Activated T-helper 2 cell treated with anti-CD3 and anti-CD28 coated beads, Interferon-gamma antibody, Interleukin-2, Interleukin-4, amounts not matched to agents 10 μg/mL and 5 μg/mL and 100 μg/mL, durations not matched to agents 14 hours and 24 hours and 36 hours (primary cell): ENCODE measurements at places on chromosomes 6 and 20. TPM values are rescaled to one million over a fixed set of nuclear protein-coding genes. Genes with fewer than 3 reads are reported as not detected.
A peak's percentile ranks its signal among the peaks of the same experiment; 100 is the strongest.

DNA sequence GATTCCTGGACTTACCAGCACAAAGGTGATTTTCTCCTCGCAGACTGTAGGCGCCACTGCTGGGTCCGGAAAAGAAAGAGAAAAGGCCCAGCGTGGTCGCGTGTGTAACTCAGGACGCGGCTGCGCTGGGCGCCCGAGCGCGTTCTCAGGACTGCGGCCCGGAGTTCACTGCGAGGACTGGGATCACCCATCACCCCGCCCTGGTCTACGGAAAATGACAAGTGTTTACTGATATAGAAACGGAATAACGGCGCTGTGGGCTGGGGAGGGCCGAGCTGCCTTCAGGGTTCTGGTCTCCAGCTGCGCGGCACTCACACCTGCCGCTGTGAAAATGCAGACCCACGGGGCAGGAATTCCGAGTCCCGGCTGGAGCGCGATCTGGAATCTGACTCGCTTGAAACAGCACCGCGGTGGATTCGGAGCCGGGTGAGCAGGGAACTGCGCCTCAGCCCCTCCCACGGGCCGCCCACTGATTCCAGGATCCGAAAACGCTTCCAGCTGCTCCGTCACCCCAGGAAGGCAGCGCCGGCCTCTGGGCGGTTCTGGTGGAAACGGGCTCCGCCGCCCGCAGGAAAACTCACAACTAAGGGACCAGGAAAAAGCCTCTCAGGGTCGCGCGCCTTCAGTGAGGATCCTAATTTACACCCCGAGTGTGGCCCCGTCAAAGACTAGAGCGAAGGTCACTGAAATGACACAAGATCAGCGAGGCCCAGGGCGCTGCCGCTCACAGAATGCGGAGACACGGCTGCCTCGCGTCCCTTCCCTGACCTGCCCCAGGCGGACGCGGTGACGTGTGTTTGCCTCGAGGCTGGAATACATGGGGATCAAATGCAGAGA, 34.5 kb downstream of the HLA-A start:
- DNase-seq = peak; percentile 56
- H3K27ac ChIP-seq = no peak overlapping the region
- H3K36me3 ChIP-seq = peaks cover 2% of the 10 kb centered on the region
- H3K4me1 ChIP-seq = peaks cover 30% of the 10 kb centered on the region

DNA sequence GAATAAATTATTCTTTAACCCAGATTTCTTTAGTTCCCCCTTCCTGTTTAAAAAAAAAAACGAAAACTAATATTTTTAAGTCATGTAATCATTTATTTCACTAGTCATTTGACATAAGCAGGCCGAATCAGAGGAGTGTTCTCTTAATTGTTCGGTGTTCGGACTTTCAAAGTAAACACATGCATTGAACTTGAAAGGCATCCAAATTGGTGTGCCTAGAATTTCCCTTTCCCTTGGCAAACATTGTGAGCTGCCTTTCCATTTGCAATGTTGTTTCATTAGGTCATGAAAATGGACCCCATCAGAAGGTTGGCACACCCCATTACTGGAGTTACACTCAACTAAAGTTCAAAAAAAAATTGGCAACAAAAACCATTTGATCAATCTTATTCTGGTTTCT, 283.0 kb upstream of the MARCKS start:
- H3K27ac ChIP-seq = no peak overlapping the region
- no peak overlapping the region for H3K4me3 ChIP-seq
- H3K27me3 ChIP-seq = no peaks in the 10 kb centered on the region
- H3K36me3 ChIP-seq = no peaks in the 10 kb centered on the region
- no peak for DNase-seq
- no peaks in the 10 kb centered on the region for H3K4me1 ChIP-seq

- H3K27me3 ChIP-seq = no peaks in the 10 kb centered on the region
- H3K4me1 ChIP-seq = peaks cover 24% of the 10 kb centered on the region
- no peak for DNase-seq
These were observed 26.4 kb upstream of the MCM3 start for GRCh38 chr6:52310932-52311331.

DNA sequence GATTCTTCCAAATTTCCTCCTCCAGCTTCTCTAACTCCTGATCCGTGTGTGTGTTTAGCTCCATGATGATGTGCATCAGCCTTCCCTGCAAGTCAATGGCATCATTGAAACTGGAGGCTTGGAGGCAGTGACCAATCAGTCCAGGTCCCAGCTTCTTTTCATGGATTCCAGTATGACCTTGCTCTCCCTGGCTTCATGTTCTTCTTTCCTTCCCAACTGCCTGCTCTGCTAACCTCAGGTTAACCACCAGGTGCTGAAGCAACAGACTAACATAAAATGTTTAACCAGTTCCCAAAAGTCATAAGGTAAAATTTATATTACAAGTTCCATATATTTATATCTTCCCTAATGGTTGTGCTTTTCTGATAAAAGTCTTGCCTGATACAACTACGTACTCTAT, 512.8 kb upstream of the EPHA7 start:
- no peaks in the 10 kb centered on the region for H3K27me3 ChIP-seq
- no peak for DNase-seq
- no peaks in the 10 kb centered on the region for H3K4me1 ChIP-seq
- no peak overlapping the region for H3K4me3 ChIP-seq
- no peaks in the 10 kb centered on the region for H3K36me3 ChIP-seq

GRCh38 chr6:45892696-45893245, 122.9 kb downstream of the CLIC5 start:
- no peak overlapping the region for H3K27ac ChIP-seq
- H3K36me3 ChIP-seq = no peaks in the 10 kb centered on the region
- H3K4me3 ChIP-seq = no peak overlapping the region

DNA sequence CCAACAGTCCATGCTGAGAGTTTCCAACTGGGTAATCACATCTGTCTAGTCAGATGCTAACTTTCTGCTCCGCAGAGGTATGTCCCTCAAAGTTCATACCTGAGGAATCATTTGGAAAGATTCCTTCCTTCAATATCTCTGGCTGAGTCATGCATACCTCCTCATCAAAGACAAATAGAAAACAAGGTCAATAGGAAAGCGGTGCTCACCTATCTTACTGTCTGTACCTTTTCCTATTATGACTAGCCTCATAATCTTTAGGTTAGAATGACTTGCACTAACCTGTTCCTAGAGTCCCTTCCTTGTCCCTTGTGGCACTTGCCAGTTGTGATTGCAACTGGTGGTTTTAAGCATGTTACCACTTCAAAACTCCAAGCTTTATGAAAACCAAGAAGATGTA, 78.2 kb upstream of the PTPRK start:
- peaks cover 24% of the 10 kb centered on the region for H3K4me1 ChIP-seq
- H3K4me3 ChIP-seq = no peak overlapping the region
- no peak overlapping the region for H3K27ac ChIP-seq
- H3K36me3 ChIP-seq = no peaks in the 10 kb centered on the region
- peaks cover 2% of the 10 kb centered on the region for H3K27me3 ChIP-seq

DNA sequence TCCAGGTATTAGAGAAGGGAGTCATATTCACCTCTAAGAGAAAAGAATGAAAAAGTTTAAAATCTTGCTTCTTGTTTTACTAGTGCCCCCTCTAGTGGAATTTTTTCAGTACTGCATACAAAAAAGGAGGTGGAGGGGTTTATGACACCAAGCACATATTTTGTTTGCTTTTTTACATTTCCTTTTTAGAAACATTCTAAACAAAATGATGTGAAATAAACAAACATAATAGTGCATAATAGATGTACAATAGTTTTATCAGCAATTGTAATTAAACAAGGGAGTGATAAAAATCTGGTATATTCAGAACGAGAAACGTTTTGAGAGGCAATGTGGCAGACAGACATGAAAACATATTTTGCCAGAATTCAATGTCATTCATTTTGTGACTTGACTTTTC, 111.0 kb upstream of the TFAP2D start:
- no peaks in the 10 kb centered on the region for H3K36me3 ChIP-seq
- H3K27ac ChIP-seq = no peak overlapping the region
- DNase-seq = no peak
- no peaks in the 10 kb centered on the region for H3K27me3 ChIP-seq
- H3K4me1 ChIP-seq = no peaks in the 10 kb centered on the region

- H3K36me3 ChIP-seq = no peaks in the 10 kb centered on the region
- no peak for DNase-seq
- no peaks in the 10 kb centered on the region for H3K4me1 ChIP-seq
- no peak overlapping the region for H3K4me3 ChIP-seq
- H3K27me3 ChIP-seq = no peaks in the 10 kb centered on the region
These were observed 320.2 kb downstream of the BTBD9 start for GRCh38 chr6:38319256-38320212.

DNA sequence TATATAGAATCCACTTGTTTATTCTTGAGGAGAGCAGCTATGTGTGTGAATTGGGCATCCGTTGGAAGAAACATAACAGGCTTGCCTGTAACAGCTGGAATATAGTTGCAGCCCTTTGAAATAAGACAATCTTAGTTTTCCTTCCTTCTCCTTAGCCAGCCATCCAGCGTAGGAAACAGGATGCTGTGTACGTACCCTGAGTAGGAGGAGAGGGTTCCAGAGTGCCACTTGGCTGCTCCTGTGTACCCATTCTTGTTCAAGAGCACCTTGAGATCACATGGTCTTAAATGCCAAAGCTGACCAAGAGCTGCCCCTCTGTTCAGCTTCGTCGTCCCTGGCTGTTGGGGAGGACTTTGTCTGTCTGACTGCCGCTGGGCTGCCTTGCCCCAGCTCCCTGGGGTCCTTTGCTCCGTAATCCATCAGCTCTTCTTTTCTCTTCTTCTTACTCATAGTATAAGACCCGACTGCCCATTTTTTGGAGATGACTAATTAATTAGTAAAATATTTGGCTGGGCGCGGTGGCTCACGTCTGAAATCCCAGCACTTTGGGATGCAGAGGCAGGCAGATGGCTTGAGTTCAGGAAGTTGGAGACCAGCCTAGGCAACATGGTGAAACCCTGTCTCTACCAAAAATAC, 49.0 kb downstream of the RREB1 start:
- H3K4me3 ChIP-seq = no peak overlapping the region
- no peaks in the 10 kb centered on the region for H3K27me3 ChIP-seq
- H3K4me1 ChIP-seq = peaks cover 56% of the 10 kb centered on the region
- peaks cover 20% of the 10 kb centered on the region for H3K36me3 ChIP-seq

GRCh38 chr6:15246666-15247499, 1.0 kb downstream of the JARID2 start:
- H3K27ac ChIP-seq = peak overlapping the region; percentile 99
- H3K4me3 ChIP-seq = peak overlapping the region; percentile 99
- H3K36me3 ChIP-seq = peaks cover 48% of the 10 kb centered on the region
- H3K4me1 ChIP-seq = peaks cover 37% of the 10 kb centered on the region
- H3K27me3 ChIP-seq = no peaks in the 10 kb centered on the region

GRCh38 chr6:35382015-35382414, 39.7 kb downstream of the PPARD start:
- H3K27me3 ChIP-seq = no peaks in the 10 kb centered on the region
- no peak overlapping the region for H3K4me3 ChIP-seq
- H3K4me1 ChIP-seq = peaks cover 7% of the 10 kb centered on the region
- no peak for DNase-seq

GRCh38 chr6:43082806-43083655, 6.9 kb downstream of the PTK7 start:
- H3K36me3 ChIP-seq = no peaks in the 10 kb centered on the region
- H3K4me3 ChIP-seq = no peak overlapping the region
- peaks cover 5% of the 10 kb centered on the region for H3K4me1 ChIP-seq
- DNase-seq = no peak

The DYNLRB1 gene
- total RNA-seq = 104 and 112 TPM in 2 replicates

DNA sequence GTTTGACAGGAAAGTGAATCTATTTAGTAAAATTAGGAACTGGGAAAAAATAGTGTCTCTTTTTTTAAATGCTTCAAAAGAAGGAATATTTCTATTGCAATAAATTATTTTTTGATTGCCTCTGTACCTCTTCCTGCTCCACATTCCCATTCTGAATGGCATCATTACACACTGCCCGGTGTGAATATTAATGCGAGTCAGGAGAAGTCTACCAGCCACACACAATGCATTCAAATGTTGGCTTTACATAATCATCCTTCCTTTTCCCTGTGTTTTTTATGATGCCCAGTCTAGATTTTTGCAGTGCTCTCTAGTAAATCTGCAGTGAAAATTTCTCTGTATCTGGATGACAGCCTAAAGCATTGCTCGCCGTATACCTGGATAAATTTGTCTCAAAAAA, 118.9 kb downstream of the SAMD5 start:
- no peak for DNase-seq
- no peaks in the 10 kb centered on the region for H3K27me3 ChIP-seq
- no peaks in the 10 kb centered on the region for H3K4me1 ChIP-seq

DNA sequence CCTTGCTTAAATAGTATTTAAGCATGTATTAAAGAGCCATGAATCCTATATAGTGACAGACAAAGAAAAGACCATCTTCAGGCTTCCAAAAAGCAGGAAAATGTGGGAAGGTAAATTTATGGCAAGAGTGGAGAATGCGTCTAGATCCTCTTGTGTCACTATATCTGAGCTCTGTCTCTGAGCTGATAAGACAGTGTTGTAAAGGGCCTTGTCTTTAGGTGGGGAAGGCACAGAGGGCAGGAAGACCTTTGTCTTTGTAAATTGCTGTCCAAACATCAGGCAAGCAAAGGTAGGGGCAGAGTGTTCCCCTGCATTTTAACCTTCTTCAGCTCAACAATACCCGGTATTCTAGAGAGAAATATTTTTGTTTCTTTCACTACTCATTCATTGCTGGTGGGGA, 33.9 kb upstream of the MBOAT1 start:
- H3K36me3 ChIP-seq = no peaks in the 10 kb centered on the region
- no peak overlapping the region for H3K27ac ChIP-seq
- H3K4me3 ChIP-seq = no peak overlapping the region
- DNase-seq = no peak
- no peaks in the 10 kb centered on the region for H3K4me1 ChIP-seq

GRCh38 chr6:150143516-150144293, 861 bp downstream of the PPP1R14C start:
- no peak overlapping the region for H3K4me3 ChIP-seq
- H3K27me3 ChIP-seq = peaks cover 69% of the 10 kb centered on the region
- H3K36me3 ChIP-seq = no peaks in the 10 kb centered on the region
- H3K4me1 ChIP-seq = peaks cover 11% of the 10 kb centered on the region
- H3K27ac ChIP-seq = no peak overlapping the region
- DNase-seq = no peak

The SLC22A23 gene
- total RNA-seq = 0.07 TPM in 1 of 2 replicates, not detected in the other

The NKX2-4 gene
- not detected in 2 replicates for total RNA-seq

GRCh38 chr20:58237318-58238132, 9.1 kb upstream of the ANKRD60 start:
- H3K4me1 ChIP-seq = peaks cover 41% of the 10 kb centered on the region
- DNase-seq = no peak
- H3K27ac ChIP-seq = peak overlapping the region; percentile 94
- no peaks in the 10 kb centered on the region for H3K27me3 ChIP-seq
- H3K36me3 ChIP-seq = peaks cover 38% of the 10 kb centered on the region
- H3K4me3 ChIP-seq = peak overlapping the region; percentile 88

The KCNK16 gene
- total RNA-seq = not detected in 2 replicates
